ENCODE measurements at places on chromosomes 4 and X.

- no peak for DNase-seq
These were observed 162.3 kb upstream of the MAOA start for GRCh38 chrX:43493756-43494155.

DNA sequence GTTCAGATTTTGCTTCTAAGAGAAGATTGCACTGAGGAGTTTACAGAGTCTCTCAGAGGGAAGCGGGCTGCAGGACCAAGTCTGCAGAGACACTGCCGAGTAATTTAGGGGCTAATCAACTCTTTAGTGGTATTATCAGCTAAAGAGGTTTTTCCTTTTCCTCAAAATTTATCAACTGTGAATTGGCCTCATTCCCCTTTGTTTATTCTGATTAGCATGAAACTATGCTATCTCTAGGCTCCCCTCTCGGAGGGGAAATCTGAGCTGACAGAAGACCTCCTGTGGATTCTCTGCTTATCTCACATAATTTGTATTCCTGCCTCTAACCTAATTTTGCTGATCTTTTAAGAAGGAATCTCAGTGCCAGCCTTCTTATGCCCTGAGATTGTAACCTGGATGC lies 201.0 kb downstream of the DCTD start:
- DNase-seq, result no peak

GRCh38 chrX:47608130-47608810 lies 11.4 kb downstream of the SYN1 start:
- DNase-seq, result no peak

DNA sequence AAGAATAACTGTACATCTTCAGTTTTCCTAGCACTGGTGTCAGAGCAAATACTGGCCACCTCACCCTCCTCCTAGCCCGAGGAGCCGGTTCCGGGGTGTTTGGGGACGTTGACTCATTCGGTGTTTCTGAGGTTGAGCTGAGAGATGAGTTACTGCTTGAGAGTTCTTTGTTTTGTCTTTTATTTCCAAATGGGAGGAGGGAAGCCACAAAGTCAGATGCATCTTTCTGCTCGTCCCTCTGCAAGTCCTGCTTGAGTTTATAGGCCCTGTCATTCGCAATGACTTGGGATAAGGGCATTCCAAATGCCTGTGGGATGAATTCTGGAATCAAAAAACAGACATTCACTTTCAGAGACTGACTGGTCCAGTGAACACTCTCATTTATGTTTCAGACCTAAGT lies 77.5 kb downstream of the HCCS start:
- no peak for DNase-seq

DNA sequence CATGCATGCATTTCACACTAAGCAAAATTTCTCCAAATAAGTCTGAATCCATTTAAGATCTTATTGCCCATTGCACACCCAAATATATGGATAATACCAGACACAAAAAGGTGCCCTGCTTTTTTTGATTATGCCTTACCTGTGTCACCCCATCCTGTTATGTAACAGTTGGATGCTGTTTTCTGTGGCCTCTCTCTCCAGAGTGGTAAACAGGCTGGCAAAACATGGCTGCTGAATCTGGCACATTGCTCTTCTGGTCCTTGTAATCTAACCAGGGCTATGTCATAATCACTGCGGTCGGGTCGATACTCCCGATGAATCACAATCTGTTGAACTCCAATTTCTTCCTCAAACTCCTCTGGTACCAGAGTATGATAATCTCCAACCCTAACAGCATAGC lies 70.1 kb downstream of the PRSS12 start:
- no peak for DNase-seq

DNA sequence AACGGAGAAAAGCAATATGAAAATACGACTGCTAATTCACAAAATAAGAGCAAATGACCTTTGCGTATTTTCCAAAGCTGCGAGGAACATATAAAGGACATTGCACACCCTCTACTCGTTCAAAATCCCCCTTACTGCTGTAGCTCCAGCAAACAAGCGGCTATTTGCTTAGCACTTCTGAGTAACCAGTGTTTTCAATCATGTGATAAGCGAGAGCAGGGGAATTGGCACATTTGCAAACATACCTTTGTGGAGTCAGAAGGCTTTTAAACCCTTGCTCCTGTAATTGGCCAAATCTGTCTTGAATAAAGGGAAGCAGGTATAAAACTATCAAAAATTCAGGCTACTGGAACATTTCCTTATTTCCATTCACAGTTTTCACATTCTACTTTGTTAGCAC lies 610.2 kb downstream of the UBE2NL start:
- DNase-seq, result no peak

DNA sequence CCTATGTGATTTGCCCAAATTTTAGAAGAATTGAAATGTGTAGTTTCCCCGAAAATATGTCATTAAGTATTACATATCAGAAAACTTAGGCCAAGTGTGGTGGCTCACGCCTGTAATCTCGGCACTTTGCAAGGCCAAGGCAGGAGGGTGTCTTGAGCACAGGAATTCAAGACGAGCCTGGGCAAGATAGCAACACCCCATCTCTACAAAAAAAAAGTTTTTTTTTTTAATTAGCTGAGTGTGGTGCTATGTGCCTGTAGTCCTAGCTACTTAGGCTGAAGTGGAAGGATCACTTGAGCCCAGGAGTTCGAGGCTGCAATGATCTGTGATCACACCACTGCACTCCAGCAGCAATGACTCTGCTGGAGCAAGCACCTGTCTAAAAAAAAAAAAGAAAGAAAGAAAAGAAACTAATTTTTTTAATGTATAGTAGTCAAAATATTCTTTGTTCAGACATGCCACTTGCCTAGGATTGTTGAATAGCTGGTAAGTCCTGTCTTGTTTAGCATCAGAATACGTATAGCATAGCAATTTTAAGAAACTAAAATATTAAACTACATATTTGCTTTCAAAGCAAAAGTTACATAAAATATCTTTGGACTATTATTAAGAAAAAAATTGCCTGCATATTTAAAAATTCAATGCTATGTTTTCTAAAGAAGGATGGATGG lies 40.1 kb upstream of the GAB1 start:
- DNase-seq, result no peak

- no peak for DNase-seq
These were observed 8.2 kb downstream of the PAPSS1 start for GRCh38 chr4:107711831-107712230.

GRCh38 chr4:118337954-118338353 lies 14.8 kb downstream of the PRSS12 start:
- DNase-seq, result no peak

- DNase-seq, result no peak
These were observed 202.3 kb upstream of the CENPE start for GRCh38 chr4:103400405-103400804.

DNA sequence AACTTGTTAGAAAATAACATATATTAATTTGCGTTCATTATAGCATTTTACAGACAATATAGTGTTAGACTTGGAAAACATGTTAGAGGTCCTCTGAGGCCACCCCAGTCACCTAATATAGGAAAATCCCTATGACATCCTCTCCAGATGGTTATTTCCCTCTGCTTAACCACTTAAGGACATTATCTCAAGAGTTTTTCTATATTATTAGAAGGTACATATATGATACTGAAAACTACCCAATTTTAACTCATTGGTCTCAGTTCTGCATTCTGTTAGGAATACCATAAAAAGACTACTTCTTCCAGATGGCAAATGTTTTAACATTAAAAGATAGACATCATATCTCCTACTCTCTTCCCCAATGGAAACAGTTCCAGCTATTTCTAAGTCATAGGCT lies 21.4 kb downstream of the PTPN13 start:
- DNase-seq, result no peak
